ENCODE measurements at places on chromosomes 3 and 15.
A peak's percentile ranks its signal among the peaks of the same experiment; 100 is the strongest.

DNA sequence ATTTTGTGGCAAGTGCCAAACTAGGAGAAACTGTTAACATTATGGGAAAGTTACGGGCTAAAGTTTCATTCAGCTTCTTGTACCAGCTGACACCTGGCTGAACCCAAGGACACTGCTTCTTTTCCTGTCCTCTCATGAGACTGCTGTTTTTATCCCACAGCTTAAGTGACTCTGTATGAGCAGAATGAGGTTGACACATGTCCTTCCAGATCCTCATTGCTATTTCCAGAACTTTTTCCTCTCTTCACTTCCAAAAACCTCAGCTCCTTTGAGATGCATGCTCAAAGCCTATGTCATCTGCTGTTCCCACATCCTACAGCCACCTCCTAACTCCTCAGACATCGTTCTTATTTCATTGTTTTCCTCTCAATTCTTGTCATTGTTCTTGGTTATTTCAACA is 183.6 kb downstream of the DCLK3 start:
- H3K4me1 ChIP-seq: no peaks in the 10 kb centered on the region
- no peak overlapping the region for H3K27ac ChIP-seq
- no peak for DNase-seq
- H3K4me3 ChIP-seq: no peak overlapping the region
- no peaks in the 10 kb centered on the region for H3K36me3 ChIP-seq

GRCh38 chr3:110608566-110608965 is 463.1 kb upstream of the NECTIN3 start:
- H3K27ac ChIP-seq: no peak overlapping the region
- no peaks in the 10 kb centered on the region for H3K4me1 ChIP-seq
- no peak overlapping the region for H3K4me3 ChIP-seq
- no peaks in the 10 kb centered on the region for H3K27me3 ChIP-seq

GRCh38 chr3:70990185-70990584 is 593.3 kb downstream of the FOXP1 start:
- DNase-seq: no peak
- no peaks in the 10 kb centered on the region for H3K4me1 ChIP-seq

GRCh38 chr3:180619723-180620122 is 17.8 kb downstream of the TTC14 start:
- H3K36me3 ChIP-seq: no peaks in the 10 kb centered on the region
- no peaks in the 10 kb centered on the region for H3K27me3 ChIP-seq
- H3K4me3 ChIP-seq: no peak overlapping the region
- H3K4me1 ChIP-seq: no peaks in the 10 kb centered on the region
- DNase-seq: no peak

DNA sequence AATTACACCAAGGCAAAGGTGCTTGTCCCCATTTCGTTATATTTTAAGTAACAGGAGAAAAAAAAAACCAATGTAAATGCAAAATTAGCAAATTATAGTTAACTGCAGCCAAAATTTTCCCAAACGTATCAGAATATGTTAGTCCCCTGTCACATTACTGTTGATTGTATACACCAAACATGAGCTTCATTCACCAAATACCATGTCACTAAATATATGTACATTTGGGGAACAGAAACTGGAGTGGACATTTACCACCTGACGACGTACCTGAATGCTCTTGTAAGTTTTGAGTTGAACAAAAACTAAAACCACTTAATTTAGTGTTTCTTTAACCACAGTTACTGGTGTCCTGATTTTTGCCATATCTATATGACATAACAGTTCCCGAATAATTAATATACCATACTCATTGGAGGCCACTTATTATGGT is 3.3 kb upstream of the FOXP1 start:
- H3K36me3 ChIP-seq: no peaks in the 10 kb centered on the region
- H3K4me3 ChIP-seq: no peak overlapping the region
- no peaks in the 10 kb centered on the region for H3K27me3 ChIP-seq
- no peak overlapping the region for H3K27ac ChIP-seq

GRCh38 chr3:13461169-13462124 is 18.7 kb upstream of the HDAC11 start:
- no peaks in the 10 kb centered on the region for H3K36me3 ChIP-seq
- H3K27me3 ChIP-seq: peaks cover 2% of the 10 kb centered on the region
- H3K4me1 ChIP-seq: no peaks in the 10 kb centered on the region
- no peak overlapping the region for H3K27ac ChIP-seq
- peak; percentile 41 for DNase-seq

- H3K4me1 ChIP-seq: peaks cover 31% of the 10 kb centered on the region
- H3K4me3 ChIP-seq: no peak overlapping the region
- DNase-seq: peak; percentile 75
- H3K27me3 ChIP-seq: no peaks in the 10 kb centered on the region
- H3K36me3 ChIP-seq: no peaks in the 10 kb centered on the region
Measured at GRCh38 chr15:77546050-77546501, 86.6 kb downstream of the LINGO1 start.

DNA sequence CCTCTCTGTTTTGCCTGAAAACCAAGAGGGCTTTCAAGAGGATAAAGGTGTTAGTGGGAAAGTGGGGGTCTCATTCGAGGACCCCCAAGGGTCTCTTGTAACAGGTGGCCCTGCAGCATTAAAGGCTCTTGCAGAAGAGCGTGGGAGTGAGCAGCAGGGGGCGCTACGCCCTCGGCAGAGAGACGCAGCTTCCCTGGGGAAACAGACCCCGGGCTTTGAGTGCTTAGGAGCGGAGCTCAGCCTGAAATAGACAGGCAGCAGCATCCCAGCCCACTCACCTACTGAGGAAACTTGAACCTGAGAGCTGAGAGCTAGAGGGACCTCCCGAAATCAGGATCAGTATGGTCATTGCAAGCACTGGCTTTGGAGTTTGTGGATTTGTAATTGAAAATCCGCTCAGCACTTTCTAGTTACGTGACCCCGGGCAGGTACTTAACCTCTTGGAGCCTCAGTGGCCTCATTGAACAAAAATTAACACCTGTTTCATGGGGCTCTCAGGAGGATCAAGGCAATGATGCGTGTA is 25.7 kb downstream of the RPLP1 start:
- no peak overlapping the region for H3K27ac ChIP-seq
- DNase-seq: peak; percentile 83
- H3K4me3 ChIP-seq: no peak overlapping the region
- no peaks in the 10 kb centered on the region for H3K27me3 ChIP-seq
- no peaks in the 10 kb centered on the region for H3K36me3 ChIP-seq
- H3K4me1 ChIP-seq: no peaks in the 10 kb centered on the region

GRCh38 chr3:16604433-16604832 is 790 bp downstream of the DAZL start:
- H3K4me1 ChIP-seq: peaks cover 7% of the 10 kb centered on the region
- H3K36me3 ChIP-seq: no peaks in the 10 kb centered on the region
- H3K27ac ChIP-seq: no peak overlapping the region
- H3K4me3 ChIP-seq: no peak overlapping the region

DNA sequence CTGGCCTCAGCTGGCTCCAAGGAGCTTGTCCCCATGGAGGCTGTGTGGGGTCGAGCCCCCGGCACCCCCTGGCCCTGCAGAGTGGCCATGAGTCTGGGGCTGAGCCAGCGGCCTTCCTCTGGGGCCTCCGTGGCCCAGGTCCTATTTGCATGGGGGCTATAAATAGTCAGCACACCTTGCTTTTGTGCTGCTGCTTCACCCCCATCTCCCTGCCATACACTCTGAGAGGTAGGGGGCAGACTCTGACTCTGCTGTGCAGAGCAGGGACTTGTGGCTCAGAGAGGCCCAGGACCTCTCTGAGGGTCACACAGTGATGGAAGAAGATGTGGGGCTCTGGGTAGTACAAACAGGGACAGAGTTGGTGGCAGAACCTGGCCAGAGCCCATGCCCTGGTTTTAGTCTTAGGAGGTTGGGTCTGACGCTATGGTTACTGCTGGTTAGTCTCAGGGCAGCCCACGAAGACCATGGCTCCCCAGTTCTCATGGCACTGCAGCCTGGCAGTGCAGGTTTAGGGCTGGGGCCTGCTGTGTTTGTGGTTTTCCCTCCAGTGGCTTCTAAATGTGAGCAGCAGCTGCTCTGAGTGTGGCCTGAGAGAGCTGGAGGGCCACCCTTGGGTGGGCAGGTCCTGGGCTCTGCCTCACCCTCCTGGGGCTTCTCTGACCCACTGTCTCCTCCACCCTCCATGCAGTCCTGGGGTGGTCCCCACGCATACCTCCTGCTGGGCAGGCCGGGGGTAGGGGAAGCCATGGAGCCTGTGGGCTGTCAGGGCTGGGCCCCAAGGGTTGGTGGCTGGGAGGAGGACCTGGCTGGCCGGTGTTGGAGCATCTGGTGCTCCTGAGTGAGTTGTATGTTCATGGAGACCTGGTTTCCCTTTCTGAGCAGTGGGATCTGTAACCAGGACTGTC is 13.6 kb downstream of the PRKCD start:
- no peaks in the 10 kb centered on the region for H3K36me3 ChIP-seq
- H3K4me1 ChIP-seq: peaks cover 10% of the 10 kb centered on the region
- no peak for DNase-seq
- H3K4me3 ChIP-seq: no peak overlapping the region
- no peaks in the 10 kb centered on the region for H3K27me3 ChIP-seq

- peak overlapping the region; percentile 93 for H3K27ac ChIP-seq
- H3K27me3 ChIP-seq: no peaks in the 10 kb centered on the region
Measured at GRCh38 chr3:29440413-29441305, 159.8 kb downstream of the RBMS3 start.

GRCh38 chr15:92930776-92931175 is 30.7 kb downstream of the CHD2 start:
- H3K27ac ChIP-seq: peak overlapping the region; percentile 7
- peaks cover 21% of the 10 kb centered on the region for H3K36me3 ChIP-seq
- no peaks in the 10 kb centered on the region for H3K27me3 ChIP-seq

DNA sequence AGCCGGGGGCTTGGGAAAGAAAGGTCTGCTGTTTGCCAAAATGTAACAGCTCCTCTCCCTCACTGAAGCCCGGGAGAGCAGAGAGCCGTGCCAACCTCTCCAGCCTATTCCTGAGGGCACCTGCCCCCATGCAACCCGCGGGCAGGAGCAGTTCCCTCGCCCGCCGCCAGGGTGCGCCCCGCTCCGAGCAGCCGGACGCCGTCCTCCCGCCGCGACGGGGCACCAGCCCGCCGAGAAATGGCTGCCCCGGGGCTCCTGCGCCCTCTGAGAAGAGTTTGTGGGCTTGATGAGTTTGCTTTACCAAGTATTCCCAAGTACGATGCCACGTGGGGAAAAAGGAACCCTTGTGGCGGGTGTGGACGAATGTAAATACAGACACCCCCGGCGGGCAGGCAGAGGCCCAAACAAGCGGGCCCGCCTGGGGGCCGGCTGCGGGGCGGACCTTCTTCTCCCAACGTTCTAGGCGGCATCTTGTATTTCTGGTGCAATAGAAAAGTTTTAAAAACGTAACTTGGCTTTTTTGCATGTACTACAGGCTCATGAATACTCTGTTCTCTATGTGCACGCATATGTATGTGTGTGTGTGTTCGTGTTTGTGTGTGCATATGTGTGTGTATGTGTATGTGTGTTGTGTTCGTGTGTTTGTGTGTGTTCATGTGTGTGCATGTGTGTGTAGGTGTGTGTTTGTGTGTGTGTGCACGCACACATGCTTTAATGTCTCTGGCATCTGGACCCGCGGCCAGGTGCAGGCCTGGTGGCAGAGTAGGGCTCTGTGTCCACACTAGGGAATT is 162.9 kb downstream of the CHSY1 start:
- H3K36me3 ChIP-seq: no peaks in the 10 kb centered on the region
- peaks cover 7% of the 10 kb centered on the region for H3K4me1 ChIP-seq
- no peak overlapping the region for H3K27ac ChIP-seq
- no peak overlapping the region for H3K4me3 ChIP-seq
- H3K27me3 ChIP-seq: no peaks in the 10 kb centered on the region

DNA sequence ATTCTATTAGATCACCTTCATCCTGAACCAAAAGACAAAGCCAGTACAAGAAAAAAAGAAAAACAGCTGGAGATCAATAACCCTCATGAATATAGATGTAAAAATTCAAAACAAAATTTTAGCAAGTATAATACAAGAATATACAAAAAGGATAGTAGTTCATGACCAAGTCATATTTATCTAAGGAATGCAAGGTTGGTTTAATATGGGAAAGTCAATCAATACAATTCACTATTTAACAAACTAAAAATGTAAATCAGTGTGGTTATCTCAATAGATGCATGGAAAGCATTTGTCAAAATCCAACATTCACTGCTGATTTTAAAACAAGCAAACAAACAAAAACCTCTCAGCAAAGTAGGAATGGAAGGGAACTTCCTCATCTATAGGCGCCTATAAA is 11.0 kb upstream of the GPR27 start:
- no peak overlapping the region for H3K4me3 ChIP-seq
- H3K4me1 ChIP-seq: no peaks in the 10 kb centered on the region
- H3K27me3 ChIP-seq: no peaks in the 10 kb centered on the region
- no peak overlapping the region for H3K27ac ChIP-seq
- no peaks in the 10 kb centered on the region for H3K36me3 ChIP-seq
- no peak for DNase-seq

- H3K27ac ChIP-seq: peak overlapping the region; percentile 68
- peaks cover 12% of the 10 kb centered on the region for H3K4me1 ChIP-seq
- no peaks in the 10 kb centered on the region for H3K36me3 ChIP-seq
- H3K27me3 ChIP-seq: no peaks in the 10 kb centered on the region
Measured at GRCh38 chr15:100842756-100843730, 36.6 kb upstream of the ALDH1A3 start.

DNA sequence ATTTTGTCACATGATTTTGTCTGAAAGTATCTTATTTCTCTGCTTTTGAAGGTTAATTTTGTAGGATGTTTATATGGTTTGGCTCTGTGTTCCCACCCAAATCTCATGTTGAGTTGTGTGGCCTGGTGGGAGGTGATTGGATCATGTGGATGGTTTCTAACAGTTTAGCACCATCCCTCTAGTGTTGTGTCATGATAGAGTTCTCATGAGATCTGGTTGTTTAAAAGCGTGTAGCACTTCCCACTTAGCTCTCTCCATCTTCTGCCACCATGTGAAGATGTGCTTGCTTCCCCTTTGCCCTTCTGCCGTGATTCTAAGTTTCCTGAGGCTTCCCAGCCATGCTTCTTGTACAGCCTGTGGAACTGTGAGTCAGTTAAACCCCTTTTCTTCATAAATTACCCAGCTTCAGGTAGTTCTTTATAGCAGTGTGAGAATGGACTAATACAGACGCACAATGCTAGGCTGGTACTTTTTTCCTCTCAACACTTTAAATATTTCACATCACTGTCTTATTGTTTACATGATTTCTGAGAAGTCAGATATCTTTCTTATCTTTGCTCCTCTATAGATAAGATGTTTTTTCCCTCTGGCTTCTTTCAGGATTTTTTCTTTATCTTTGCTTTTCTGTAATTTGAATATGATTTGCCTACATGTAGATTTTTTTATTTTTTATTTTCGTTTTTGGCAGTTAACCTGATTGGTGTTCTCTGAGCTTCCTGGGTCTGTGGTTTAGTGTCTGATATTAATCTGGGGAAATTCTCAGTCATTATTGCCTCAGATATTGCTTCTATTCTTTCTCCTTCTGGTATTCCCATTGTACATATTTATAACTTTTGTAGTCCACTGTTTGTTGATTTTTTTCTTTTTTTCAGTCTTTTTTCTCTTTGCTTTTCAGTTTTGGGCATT is 22.2 kb downstream of the BTD start:
- DNase-seq: peak; percentile 17
- no peaks in the 10 kb centered on the region for H3K4me1 ChIP-seq
- no peaks in the 10 kb centered on the region for H3K27me3 ChIP-seq
- peaks cover 2% of the 10 kb centered on the region for H3K36me3 ChIP-seq
- no peak overlapping the region for H3K27ac ChIP-seq

GRCh38 chr3:135440233-135440632 is 525.3 kb upstream of the PPP2R3A start:
- no peaks in the 10 kb centered on the region for H3K4me1 ChIP-seq
- no peak overlapping the region for H3K27ac ChIP-seq
- no peak for DNase-seq

- no peaks in the 10 kb centered on the region for H3K4me1 ChIP-seq
- no peak overlapping the region for H3K4me3 ChIP-seq
- no peaks in the 10 kb centered on the region for H3K36me3 ChIP-seq
- no peaks in the 10 kb centered on the region for H3K27me3 ChIP-seq
- H3K27ac ChIP-seq: no peak overlapping the region
Measured at GRCh38 chr3:66075281-66075680, 36.6 kb upstream of the MAGI1 start.
